ENCODE measurements at places on chromosomes 3 and 15.

GRCh38 chr3:188950832-188951489, 220.8 kb upstream of the TPRG1 start:
- H3K27me3 ChIP-seq, result no peaks in the 10 kb centered on the region
- peaks cover 47% of the 10 kb centered on the region for H3K4me1 ChIP-seq
- H3K27ac ChIP-seq, result peak overlapping the region; percentile 97
- peak; percentile 68 for DNase-seq
- H3K36me3 ChIP-seq, result no peaks in the 10 kb centered on the region

DNA sequence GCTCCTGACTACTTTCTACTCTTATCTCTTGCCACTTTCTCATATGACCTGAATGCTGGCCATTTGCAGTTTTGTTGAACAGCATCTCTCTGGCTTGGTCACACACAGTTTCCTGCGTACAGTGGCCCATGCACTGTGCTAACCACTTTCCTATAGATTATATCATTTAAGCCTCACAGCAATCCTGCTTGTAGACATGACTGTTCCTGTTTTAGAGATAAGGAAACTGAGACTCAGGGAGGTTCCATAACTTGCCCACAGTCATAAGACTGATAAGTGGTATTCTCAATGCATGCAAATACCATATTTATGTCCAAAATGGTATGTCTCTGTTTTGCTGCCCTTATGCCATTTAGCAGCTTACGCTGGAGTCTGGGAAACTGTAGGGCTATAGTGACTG, 229.5 kb downstream of the NR1D2 start:
- no peak for DNase-seq
- no peaks in the 10 kb centered on the region for H3K4me1 ChIP-seq
- H3K4me3 ChIP-seq, result no peak overlapping the region
- no peaks in the 10 kb centered on the region for H3K36me3 ChIP-seq
- H3K27ac ChIP-seq, result no peak overlapping the region
- no peaks in the 10 kb centered on the region for H3K27me3 ChIP-seq

DNA sequence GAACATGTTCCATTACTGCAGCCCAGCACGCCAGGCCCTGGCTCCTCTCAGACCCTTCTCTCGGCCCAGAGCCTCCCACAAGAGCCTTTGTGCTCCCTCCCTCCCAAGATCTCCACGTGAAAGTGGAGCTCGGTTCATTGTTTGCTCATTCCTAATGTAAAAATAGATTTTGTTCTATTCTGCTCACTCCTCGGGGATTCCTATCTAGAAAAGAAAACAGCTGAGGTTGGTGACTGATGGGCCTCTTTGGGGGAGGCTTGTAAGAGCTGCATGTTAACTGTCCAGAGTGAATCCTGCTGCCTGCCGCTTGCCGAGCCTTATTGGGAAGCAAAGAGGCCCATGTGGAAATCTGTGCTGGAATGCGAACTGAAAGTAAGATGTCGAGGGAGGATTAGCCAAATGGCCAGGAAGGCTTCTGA, 267.1 kb downstream of the LRTM1 start:
- H3K36me3 ChIP-seq, result no peaks in the 10 kb centered on the region
- no peak for DNase-seq
- no peaks in the 10 kb centered on the region for H3K4me1 ChIP-seq
- H3K27me3 ChIP-seq, result no peaks in the 10 kb centered on the region

DNA sequence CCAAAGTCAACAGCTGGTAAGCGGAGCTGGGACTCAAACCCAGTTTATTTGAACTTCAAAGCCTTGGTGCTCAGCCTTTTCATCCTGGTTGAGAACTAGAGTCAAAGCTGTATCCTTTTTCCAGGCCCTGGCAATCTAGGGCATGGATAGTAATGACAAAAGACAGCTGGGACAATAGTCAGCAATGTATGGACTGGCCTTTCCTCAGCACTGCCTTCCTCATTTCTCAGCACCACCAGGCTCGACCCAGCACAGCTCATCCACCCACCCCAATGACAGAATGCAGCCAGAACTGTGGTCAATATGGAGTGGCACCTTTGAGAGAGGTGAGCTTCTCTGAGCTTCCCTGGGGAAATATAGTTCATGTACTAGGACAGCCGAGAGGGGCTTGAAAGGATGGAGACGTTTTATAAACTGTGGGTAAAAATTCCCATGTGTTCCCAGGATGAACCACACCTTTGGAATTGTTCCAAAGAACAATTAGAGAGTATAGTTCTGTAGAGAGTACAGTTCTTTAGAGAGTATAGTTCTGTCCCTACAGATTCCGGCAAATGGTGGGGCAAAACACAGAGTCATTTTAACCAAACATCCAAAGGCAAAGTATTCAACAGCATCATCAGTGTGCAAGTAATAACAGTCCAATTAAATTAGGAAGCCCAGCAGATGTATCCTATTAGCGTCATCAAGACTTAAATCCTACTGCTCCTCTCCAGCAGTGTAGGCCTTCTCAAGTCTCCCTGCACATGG, 30.2 kb upstream of the IREB2 start:
- no peaks in the 10 kb centered on the region for H3K36me3 ChIP-seq
- no peak overlapping the region for H3K4me3 ChIP-seq
- H3K27ac ChIP-seq, result no peak overlapping the region
- H3K27me3 ChIP-seq, result peaks cover 11% of the 10 kb centered on the region
- H3K4me1 ChIP-seq, result no peaks in the 10 kb centered on the region
- no peak for DNase-seq

DNA sequence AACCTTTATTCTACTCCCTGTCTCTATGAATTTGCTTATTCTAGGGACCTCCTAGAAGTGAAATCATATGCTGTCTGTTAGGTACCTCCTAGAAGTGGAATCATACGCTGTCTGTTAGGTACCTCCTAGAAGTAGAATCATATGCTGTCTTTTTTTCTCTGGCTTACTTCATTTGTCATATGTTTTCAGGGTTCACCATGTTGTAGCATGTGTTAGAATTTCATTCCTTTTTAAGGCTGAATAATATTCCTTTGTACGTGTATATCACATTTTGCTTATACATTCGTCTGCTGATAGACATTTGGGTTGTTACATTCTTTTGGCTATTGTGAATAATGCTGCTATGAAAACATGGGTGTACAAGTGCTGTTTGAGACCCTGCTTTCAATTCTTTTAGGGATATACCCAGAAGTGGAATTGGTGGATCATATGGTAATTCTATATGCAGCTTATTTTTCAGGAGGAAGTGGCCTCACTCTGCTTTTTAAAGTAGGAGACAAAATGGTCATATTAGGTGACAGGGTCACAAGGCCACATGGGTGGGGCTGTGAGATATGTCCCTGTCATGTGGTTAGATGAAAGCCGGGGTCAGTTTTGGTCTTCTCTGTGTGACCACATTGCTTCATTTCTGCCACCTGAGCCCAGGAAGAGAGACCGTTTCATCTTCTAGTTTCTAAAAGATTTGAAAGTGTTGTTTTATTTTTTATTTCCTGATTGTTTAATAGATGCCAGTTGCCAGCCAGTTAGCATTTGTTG, 76.7 kb downstream of the FLNB start:
- H3K27me3 ChIP-seq, result no peaks in the 10 kb centered on the region
- H3K4me1 ChIP-seq, result peaks cover 10% of the 10 kb centered on the region
- no peak for DNase-seq
- H3K27ac ChIP-seq, result no peak overlapping the region
- no peaks in the 10 kb centered on the region for H3K36me3 ChIP-seq
- no peak overlapping the region for H3K4me3 ChIP-seq

DNA sequence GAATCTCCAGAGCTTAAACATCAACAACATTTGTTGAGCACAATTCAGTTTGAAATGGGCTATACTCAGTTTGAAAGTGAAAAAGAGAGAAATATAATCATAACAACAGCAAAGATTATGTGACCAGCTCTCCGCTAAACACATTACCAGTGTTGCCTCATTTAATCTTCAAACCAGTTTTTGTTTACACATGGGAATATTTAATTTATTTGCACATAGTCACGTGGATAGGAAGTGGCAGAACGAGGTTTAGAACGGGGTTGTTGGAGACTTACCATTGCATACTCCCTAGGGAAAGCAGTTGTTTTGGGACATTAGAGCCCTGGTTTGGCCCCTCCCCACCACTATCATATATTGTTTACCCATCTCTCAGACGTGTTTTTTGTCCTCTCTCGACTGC, 77.2 kb downstream of the IL1RAP start:
- peaks cover 9% of the 10 kb centered on the region for H3K4me1 ChIP-seq
- no peak for DNase-seq
- H3K4me3 ChIP-seq, result no peak overlapping the region
- H3K27ac ChIP-seq, result no peak overlapping the region
- no peaks in the 10 kb centered on the region for H3K36me3 ChIP-seq

DNA sequence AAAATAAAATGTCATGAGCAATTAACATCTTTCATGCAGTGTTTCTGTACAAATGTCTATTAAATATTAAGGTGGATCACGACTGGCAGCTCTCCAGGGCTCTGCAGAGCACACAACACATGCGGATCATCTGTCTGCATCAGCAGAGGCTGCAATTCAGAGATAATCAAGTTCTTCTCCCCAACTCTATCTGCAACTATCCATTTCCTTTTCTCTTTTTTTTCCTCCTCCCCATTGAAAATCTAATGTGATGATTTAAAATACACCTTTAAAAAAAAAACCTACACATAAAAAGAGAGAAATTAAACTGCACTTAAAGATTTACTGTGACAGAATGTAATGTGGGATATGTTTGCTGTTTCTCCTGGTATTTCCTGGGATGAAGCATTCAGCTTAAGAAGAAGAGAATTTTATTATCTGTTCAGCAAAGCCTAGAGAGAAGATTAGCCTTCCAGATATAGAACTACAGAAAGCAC, 352.6 kb upstream of the CCDC54 start:
- no peaks in the 10 kb centered on the region for H3K36me3 ChIP-seq
- DNase-seq, result no peak
- H3K4me3 ChIP-seq, result no peak overlapping the region
- H3K27me3 ChIP-seq, result no peaks in the 10 kb centered on the region
- no peak overlapping the region for H3K27ac ChIP-seq

DNA sequence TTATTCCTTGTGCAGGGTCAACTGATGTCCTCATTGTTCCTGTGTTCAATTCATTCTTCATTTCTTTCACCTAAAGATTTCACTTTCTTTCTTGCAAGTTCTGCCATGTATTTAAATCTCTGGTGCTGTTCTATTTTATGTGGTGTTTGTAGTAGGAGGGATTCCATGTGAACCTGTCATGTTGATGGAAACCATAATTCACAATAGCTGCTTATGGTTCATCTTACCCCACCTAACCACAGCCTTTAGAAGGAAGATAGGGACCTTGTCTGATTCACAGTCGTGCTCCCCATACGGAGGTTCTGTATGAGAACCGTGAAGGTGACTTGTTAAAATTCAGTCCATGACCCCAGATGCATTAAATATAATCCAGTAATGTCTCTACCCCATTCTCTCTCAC, 21.9 kb downstream of the SLCO2A1 start:
- no peaks in the 10 kb centered on the region for H3K36me3 ChIP-seq
- peaks cover 4% of the 10 kb centered on the region for H3K4me1 ChIP-seq
- H3K27me3 ChIP-seq, result no peaks in the 10 kb centered on the region
- H3K4me3 ChIP-seq, result no peak overlapping the region
- H3K27ac ChIP-seq, result no peak overlapping the region

GRCh38 chr3:107560166-107560565, 37.4 kb downstream of the BBX start:
- no peaks in the 10 kb centered on the region for H3K4me1 ChIP-seq
- no peaks in the 10 kb centered on the region for H3K27me3 ChIP-seq
- no peaks in the 10 kb centered on the region for H3K36me3 ChIP-seq
- DNase-seq, result no peak

DNA sequence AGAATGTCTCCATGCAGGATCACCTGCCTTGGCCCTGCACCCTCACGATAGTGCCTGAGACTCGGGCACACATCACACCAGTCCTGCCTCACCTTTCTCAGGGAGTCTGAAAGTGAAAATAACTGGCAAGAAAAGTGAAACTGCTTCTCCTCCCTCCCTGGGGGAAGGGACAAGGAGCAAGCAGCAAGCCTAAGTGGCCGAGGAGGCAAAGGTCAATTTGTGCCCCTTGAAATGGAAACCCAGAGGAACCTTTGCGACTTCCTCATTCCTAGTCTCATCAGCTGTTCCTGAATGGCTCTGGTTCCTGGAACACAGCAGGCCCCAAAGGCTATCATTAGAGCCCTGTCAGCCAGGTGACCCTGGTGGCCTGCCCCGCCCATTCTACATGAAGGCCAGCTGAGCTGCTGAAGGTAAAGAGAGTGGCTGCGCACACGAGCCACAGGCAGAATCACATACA, 28.0 kb upstream of the SLCO2A1 start:
- H3K27me3 ChIP-seq, result no peaks in the 10 kb centered on the region
- DNase-seq, result peak; percentile 49
- H3K4me3 ChIP-seq, result no peak overlapping the region
- peaks cover 18% of the 10 kb centered on the region for H3K4me1 ChIP-seq

- no peak for DNase-seq
- no peaks in the 10 kb centered on the region for H3K36me3 ChIP-seq
- H3K27ac ChIP-seq, result no peak overlapping the region
- no peaks in the 10 kb centered on the region for H3K4me1 ChIP-seq
- no peak overlapping the region for H3K4me3 ChIP-seq
Observed at GRCh38 chr3:48157202-48157840, 30.9 kb downstream of the CDC25A start.

DNA sequence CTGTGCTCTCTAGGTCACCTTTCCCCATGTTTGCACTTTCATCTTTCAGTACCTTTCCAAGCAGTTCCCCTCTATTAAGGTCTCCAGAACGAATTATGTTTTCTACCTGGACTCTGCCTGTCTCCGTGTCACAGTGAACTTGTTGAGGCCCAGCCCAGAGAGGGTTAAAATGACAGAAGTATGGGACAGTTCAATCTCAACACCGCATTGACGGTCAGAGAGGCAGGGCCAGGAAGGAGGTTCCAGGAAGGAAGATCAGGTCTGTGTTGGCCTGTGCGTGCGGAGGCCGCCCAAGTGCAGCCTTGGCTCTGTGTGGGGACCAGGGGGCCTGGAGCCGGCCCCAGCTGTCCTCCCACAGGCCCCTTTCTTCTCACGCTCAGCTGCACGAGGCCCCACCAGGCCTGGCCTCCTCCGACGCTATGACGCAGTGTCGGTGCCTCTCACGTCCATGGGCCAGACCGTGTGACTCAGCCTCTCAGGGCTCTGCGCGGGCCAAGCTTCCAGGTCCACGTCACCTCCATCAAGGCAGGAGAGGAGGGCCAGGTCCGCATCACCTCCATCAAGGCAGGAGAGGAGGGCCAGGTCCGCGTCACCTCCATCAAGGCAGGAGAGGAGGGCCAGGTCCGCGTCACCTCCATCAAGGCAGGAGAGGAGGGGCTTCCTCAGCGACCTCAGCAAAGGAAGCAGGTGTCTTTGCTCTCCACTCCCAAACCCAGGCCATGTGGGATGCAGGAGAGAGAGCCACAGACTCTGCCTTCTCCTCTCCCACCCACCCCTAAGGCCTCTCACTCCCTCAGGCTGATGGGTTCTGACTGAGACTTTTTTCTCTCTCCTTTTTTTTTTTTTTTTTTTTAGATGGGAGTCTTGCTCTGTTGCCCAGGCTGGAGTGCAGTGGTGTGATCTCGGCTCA, 83.1 kb downstream of the CPN2 start:
- DNase-seq, result no peak
- no peaks in the 10 kb centered on the region for H3K36me3 ChIP-seq
- no peaks in the 10 kb centered on the region for H3K27me3 ChIP-seq
- H3K4me1 ChIP-seq, result peaks cover 57% of the 10 kb centered on the region
- no peak overlapping the region for H3K27ac ChIP-seq
- no peak overlapping the region for H3K4me3 ChIP-seq
